ENCODE measurements at places on chromosomes 4 and X.
A peak's percentile ranks its signal among the peaks of the same experiment; 100 is the strongest.

- DNase-seq = no peak
Measured at GRCh38 chr4:181619651-181620050, 623.6 kb upstream of the TENM3 start.

- DNase-seq = no peak
Measured at GRCh38 chrX:53031380-53031779, 17.2 kb upstream of the GPR173 start.

DNA sequence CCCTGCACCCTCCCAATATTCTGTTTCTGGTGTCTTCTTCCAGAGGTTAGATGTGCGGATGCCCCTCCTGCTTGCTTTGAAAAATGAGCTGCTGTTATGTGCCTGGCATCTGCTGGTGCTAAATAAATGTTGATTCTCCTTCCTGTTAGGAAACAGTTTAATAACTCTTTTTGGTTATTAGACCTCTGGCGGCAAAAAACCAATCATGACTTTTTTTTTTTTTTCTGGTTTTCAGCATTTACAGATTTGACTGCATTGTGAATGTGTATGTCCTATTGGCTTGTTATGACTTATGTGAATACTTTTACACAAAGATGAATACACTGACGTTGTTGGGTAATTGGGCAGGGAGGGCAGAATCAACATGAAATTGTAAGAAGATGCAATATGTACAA lies 13.6 kb upstream of the TMEM156 start:
- DNase-seq = no peak

- DNase-seq = no peak
Measured at GRCh38 chr4:63558709-63559108, 850.5 kb downstream of the TECRL start.

DNA sequence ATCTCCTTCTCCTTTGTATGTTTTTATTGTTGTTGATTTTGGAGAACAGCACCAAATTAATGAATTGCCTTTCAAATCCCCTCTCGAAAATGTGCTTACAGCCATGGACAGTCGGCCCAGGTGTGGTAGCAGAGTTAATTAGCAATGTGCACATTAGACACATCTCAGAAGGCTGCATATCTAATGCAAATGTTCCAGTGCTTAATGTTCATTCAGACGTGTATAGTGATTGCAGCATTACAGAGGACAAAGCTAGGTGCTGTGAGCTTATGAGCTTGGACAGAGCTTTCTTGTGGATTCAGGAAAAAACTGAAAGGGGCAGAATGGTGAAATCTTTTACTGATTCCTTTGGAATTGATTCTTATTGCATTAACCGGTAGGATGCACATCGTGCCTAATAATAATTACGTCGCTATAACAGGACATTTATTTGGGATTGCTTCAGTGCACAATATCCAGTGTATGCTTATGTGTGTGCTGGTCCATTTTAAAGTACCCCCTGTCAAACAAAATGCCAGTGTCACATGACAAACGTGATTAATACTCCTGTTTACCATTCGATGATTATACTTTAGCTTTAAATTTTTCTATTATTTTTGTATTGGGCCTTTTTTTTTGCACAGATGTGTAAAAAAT lies 552.9 kb upstream of the EPHA5 start:
- no peak for DNase-seq

DNA sequence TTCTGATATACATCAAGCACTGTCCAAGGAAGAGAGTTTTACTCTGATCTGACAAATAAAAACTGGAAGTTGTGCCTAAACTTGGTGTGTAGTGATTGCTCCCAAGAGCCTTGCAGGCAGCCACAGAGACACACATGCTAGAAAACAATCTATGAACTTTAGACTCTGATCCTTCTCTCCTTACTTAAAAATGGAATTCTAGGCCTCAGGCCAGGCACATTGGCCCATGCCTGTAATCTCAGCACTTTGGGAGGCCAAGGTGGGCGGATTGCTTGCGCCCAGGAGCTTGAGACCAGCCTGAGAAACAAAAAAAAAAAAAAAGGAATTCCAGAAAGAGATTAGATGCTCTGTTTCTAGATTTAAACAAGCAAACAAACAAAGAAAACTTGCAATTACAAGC lies 45.6 kb upstream of the S100G start:
- DNase-seq = no peak

- no peak for DNase-seq
Measured at GRCh38 chrX:133300591-133300990, 82.4 kb upstream of the TFDP3 start.

- no peak for DNase-seq
Measured at GRCh38 chr4:37891260-37892159, 626 bp downstream of the TBC1D1 start.

GRCh38 chrX:113514906-113515305 lies 674.3 kb upstream of the AMOT start:
- DNase-seq = no peak

GRCh38 chrX:132497432-132497831 lies 8.6 kb upstream of the MBNL3 start:
- no peak for DNase-seq

GRCh38 chr4:187332141-187332540 lies 608.5 kb upstream of the FAT1 start:
- no peak for DNase-seq

DNA sequence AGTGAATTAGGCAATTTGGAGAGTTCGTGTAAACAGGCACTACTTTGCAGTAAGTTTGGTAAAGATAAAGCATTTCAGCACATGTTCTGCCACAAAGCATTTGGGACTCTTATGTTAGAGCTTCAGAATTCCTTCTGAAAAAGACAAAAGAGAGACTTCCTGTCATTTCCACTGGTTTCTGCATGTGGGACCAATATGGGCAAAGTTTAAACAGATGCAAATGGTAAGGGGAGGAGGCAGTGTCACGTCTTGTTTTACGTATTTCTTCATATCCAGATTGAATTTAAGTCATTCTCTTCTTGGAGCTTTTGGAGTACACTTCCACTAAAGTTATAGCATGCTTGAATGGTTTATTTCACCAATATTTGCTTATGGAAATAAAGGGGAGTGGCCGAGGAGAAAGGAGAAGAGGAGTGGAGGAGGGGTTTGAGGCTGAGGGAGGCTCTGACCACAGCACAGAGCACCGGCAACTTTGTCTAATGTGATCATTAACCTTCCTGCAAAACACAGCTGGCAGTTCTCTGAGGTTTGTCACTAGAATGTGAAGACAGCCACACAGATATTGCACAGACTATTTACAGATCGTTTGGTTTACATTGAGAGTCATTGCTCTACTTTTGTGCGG lies at the start of gene APELA:
Gene APELA (plus strand): TSS at position 479 of the 625 bp plus-strand sequence. CDS start 154 bp downstream, outside the sequence.
- DNase-seq = no peak

DNA sequence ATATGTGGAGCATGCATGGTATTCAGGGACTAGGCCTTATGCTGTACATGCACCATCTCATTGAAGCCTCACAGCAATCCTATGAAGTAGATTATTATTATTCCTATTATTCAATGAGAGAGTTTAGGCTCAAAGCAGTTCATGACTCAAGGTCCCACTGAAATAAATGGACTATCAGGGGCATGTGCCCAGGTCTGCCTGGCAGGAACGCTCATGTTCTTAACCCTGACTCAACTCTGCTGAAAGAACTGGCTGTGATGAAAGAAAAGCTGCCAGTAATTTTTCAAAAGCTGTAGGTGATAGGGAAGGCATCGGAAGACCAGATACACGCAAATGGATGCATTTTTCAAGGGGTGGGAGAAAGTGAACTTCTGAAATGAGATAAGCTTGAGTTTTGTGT lies 243.4 kb downstream of the PTTG2 start:
- DNase-seq = no peak

DNA sequence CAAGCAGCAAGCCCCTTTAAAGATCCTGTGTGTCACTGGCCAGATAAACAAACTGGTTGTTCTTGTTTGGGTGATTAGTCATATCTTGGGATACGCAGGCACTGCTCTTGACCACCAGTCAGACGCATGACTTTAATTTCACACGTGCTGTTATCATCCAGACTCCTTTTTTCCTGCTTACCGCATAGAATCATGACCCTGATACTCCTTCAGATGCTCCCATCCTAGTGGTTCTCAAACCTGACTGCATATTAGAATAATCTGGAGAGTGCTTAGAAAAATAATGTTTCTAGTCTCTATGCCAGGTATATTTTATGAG lies 78.8 kb downstream of the CLDN22 start:
- DNase-seq = peak; percentile 24

- no peak for DNase-seq
Measured at GRCh38 chr4:184893801-184894571, 68.2 kb upstream of the ACSL1 start.

DNA sequence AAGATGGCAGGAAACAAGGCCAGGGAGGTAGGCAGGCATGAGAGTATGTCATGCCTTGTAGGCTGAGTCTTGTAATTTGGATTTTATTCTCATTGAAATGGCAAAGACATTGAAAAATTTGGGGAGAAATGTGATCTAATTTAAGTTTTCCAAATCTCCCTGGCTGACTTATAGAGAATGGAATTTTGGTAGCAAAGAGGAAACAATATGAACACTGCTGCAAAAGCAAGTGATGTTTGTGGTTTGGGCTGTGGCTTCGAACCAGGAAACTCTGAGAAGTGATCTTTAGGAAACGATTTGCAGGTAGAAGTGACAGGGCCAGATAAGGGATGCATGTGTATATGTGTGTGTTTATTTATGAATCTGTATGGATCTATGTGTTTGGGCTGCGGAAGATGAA lies 35.6 kb downstream of the ARSJ start:
- DNase-seq = no peak

Data from smooth muscle cell of the brain vasculature (primary cell).